ENCODE measurements at places on chromosomes 7 and 10.

DNA sequence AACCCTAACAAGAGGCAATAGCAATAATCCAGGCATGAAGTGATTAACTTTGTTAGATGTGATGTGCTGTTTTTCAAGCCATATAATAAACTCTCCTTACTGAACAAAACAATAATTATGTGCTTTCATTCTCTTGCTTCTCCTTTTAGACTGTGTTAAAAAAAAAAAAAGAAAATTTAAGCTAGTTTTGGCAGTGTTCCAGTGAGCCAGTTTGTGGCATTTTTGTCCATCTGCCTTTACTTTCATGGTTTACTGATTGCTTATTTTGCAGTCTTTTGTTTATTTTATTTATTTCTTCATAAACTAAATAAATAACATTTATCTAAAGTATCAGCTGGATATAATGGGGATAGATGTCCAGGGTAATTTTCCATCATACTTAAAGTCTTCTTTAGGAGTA is 625.3 kb downstream of the CNTNAP2 start:
- no peak for DNase-seq

- peak; percentile 59 for DNase-seq
These were observed 103.8 kb downstream of the XRCC2 start for GRCh38 chr7:152572101-152572500.

DNA sequence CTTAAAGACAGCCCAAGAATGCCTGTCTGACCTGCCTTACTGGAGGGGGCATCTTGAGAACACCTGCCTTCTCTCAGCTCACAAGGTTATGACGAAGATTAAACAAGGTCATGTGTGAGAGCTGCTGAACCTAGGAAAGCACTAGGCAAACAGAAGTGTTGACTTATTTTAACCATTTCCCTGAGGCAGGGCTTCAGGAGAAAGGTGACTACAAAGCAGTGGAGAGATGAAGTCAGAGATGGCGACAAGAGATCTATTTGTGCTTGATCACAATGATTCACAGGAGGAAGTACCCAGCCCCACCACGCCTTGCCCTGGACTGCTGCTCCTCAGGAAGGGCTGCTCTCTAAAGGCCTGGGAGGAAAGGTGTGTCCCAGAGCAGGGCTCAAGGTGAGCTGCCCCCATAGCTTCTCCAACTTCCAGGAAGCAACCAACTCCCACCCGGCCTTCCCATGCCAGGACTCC is 27.8 kb downstream of the STN1 start:
- DNase-seq: no peak

DNA sequence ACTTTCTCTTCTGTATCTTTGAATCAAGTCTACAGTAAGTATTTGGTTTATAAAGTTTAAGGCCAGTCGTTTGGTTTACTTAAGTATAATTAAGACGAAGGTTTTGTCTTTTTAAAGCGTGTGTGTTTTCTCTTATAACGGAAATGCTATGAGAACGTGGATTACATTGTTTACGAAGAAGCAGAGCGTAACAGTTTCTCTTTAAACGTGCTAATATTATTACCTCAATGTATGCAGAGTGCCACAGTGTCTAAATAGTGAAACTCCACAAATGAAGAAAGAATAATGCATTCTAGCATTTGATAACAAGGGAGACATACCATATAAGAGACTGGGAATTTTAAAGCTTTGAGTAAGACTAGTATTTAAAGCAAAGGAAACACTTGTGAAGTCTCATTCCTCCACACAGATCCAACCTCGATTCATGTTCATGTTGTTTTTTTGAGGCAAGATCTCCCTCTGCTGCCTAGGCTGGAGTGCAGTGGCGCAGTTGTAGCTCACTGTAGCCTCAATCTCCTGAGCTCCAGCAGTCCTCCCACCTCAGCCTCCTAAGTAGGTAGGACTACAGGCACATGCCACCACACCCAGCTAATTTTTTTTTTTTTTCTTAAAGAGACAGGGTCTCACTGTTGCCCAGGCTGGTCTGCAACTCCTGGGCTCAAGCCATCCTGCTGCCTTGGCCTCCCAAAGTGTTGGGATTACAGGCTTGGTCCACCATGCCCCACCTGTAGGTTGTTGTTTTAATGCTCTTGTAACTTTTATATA is 75.1 kb downstream of the ANKRD61 start:
- peak; percentile 73 for DNase-seq

DNA sequence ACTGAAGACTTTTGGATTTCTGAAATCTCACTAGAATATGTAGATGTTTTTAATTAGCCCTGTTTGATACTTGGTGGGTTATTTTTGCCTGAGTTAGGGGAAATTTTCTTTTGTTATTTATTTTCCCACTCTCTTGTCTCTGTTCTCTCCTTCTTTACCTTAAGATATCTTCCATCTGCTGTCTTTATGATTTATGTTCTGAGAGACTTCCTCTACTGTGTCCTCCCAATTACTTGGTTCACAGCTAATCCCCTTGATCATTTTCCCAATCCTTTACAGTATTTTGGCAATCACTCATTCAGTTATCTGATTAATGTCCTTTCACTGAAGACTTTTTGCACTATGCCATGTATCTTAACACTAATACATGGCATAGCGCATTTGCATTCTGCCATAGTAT is 49.5 kb upstream of the SRPK2 start:
- DNase-seq: no peak
